Stimulated activated CD4-positive, alpha-beta T cell treated with anti-CD3 and anti-CD28 coated beads, Interleukin-2, amount 100 ng/mL, for 4 hours (primary cell): ENCODE measurements at places on chromosomes 1 and 21.

DNA sequence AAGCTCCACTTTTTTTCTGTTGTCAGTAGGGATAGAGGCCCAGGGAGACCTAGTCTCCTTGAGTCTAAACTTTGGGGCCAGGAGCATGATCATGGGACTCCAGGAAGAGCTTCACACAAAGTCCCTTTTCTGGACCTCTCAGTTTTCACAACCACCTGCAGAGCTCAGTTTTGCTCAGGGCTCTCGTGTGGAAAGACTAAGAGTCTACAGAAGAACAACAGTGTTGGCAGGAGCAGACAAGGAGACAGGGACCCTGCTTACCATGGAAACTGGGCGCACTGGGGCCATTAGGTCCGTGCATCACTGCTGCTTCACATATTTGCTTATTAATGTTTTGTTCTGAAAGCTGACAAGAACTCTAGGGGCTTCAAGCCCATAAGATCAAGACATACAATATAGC, 63.9 kb upstream of the HSD17B7 start:
- no peak for DNase-seq

DNA sequence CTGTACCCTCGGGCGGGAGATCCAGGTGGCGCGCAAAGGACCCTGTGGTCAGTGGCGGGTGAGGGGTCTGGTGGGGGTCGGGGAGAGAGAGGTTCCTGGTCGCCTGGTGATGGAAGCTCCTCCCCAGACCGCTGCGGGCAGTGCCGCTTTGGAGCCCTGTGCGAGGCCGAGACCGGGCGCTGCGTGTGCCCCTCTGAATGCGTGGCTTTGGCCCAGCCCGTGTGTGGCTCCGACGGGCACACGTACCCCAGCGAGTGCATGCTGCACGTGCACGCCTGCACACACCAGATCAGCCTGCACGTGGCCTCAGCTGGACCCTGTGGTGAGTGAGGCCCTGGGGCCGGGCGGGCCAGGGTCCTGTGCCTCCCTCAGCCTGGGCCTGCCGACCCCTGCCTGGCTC, 23.5 kb downstream of the AGRN start:
- DNase-seq: no peak

DNA sequence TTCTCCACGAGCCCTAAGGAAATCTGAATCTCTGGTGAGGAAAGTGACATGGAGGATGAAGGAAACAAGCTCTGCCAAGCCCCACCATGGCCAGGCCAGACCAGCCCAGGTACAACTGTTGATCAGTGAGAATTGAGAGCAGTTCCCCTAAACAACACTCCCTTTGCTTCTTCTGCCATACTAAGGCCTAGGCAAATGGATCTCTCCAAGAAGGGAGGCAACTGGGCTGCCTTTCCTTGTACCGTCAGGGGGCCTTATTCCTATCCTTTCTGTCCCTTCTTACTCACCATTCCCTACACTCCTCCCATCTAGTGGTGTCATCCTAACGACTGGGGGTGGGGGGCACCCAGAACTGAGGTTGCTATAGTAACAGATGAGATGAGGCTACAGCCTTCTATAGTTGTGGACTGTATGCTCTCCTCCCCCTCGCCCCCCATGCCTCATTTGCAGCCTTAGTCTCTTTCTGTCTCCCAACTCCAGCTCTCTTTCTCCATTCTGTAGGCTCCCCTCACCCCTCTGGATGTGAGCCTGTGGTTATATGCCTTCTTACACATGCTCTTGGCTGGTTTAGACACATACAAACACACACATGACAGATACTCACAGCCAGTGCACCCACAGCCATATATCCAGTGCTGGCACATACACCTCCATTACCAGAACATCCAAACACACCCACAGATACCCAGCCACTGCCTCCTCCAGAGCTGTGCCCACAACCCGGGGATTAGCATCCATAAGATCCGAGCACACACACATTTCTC, 3.6 kb downstream of the PEA15 start:
- DNase-seq: no peak

- no peak for DNase-seq
Observed at GRCh38 chr1:157519451-157519850, 32.9 kb downstream of the FCRL5 start.

DNA sequence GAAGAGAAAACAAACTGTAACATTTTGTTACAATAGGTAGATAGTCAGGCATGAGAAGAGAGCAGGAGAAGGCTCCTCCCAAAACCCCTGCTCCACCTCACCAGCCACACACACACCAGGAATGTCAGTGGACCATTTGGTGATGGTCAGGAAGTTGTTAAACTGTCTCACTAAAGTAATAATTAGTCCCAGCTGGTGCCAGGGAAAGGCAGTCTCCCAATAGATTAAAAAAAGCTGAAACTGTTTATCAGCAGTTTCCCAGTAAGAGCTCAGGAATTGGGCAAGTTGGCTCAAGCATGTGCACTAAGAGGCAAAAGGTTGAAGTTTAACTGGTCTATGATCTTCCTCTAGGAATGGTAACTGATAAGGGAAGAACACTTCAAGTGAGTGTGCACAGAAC, 249.6 kb downstream of the COL11A1 start:
- no peak for DNase-seq

GRCh38 chr21:41176846-41177245, 8.9 kb downstream of the BACE2 start:
- no peak for DNase-seq

DNA sequence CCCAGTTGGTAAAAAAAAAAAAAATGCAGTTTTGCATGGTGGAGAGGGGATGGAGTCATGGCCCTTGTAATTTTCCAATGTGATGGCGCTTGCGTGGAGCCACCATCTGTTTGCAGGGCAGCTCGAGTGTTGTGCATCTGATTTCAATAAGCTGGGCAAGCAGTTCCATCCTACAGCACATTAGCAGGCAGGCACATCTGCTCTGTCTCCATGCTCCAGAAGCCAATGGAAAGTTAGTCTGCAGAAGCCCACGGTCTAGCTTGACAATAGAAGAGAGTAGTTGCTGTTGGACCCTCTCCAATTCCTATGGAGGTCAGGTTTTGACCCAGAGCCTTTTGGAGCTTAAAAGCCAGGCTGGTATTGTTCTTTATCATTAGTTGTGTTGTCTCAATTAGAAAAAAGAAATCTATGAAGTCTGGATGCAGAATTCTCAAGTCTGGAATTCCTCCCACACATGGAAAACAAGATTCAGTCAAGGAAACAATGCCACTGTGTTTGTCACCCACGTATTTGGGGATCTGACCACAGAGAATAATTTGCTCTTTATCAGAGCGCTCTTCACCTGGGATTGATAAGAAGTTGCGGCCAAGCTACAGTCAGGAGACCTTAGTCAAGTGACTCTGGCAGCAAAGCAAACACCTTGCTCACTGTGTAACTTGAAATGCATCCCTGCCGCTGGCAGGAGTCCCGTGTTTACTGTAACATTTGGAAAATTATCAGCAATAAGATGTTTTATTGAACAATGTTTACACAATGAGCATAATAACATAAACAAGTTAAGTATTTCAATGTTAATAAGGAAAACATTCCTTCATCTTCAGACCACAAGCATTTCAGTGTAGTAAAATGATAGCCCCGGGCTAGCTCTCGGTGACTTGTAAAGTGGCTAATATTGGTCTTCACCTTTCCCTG, 20.7 kb downstream of the NGF start:
- no peak for DNase-seq

GRCh38 chr21:44729336-44730027, 18.1 kb upstream of the TSPEAR start:
- DNase-seq: no peak

DNA sequence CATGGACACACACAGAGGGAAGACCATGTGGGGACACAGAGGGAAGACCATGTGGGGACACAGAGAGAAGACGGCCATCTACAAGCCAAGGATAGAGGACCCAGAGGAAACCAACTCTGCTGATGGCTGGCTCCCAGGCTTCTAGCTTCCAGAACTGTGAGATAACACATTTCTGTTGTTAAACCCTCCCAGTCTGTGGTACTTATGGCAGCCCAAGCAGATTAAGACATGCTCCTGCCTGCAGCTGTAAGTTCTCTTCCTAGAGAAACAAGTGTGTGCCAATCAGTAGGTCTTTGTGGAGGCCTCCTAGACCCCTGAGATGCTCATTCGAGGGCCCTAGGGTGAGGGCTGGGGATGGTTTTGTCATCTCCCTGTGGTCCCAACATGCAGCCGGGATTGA, 2.7 kb downstream of the AGT start:
- no peak for DNase-seq

DNA sequence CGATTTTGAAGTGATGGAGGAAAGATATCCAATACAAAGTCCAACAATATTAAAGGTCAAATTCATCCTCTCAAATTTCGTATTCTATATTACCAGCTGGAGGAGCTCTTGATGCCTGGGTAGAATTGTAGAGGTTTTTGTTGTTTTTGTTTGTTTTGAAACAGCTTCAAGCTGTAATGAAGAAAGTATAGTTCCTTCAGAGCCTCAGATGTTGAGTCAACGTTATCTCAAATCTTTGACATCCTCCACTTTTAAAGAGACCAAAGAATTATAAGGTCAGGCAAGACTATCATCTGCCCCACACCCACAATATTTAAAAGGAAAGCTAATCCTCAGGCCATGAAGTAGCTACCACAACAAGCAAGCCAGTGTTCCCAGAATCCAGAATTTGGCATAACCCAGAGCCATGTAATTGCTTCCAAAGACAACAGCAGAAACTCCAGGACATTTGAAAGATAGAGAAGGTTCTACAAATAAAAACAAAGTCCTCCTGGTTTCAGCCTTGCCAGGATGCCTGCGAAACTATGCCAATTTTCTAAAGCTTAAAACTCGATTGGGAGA, 24.9 kb downstream of the VAV3 start:
- DNase-seq: no peak

DNA sequence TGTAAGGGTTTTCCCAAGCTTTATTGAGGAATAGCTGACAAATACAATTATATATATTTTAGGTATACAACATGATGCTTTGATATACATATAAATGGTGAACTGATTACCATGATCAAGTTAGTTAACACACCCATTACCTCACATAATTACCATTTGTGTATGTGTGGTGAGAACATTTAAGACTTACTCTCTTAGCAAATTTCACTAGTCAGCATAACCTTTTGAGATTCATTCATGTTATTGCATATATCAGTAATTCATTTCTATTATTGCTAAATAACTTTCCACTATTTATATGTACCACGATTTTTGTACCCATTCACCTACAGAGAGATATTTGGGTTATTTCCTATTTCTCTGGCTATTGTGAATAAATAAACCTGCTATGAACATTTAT, 16.2 kb upstream of the TP53BP2 start:
- no peak for DNase-seq

- DNase-seq: no peak
Observed at GRCh38 chr1:82284213-82284612, 483.5 kb downstream of the ADGRL2 start.

DNA sequence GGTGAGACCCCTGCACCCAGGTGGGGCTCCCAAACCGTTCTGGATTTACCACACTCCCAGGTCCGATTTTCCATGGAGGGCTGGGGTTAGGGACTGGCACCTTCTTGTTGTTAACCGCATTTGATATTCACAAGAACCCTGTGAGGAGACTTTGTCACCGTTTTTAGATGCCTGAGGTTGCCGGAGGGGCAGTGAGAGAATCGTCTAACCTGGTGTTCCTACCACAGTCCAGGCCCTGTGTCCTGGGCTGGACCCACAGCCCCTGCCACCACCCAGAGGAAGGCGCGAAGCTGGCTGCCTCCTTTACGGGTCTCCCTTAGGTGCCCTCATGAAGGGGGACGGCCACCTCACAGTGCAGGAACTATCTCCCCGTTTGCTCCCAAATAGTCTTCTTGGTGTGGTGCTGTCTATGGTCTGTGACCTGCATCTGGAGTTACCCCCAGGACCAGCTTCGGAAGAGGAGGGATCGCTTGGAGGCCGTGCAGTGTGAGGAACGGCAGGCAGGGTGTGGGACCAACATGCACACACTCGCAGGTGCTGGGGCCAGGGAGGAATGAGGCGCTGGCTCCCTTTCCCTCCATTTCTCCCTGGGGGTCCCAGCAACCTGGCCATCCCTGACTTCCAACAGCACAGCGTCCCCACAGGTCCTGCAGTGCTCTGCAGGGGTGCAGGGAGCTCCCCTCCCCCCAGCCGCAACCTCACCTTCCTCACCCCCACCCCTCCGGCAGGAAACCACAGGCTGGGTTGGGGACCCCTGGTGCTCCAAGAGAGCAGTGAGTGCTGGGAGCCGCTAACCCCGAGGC, 7.0 kb downstream of the SIM2 start:
- DNase-seq: no peak

GRCh38 chr1:56532350-56532683, 47.0 kb downstream of the PLPP3 start:
- no peak for DNase-seq

DNA sequence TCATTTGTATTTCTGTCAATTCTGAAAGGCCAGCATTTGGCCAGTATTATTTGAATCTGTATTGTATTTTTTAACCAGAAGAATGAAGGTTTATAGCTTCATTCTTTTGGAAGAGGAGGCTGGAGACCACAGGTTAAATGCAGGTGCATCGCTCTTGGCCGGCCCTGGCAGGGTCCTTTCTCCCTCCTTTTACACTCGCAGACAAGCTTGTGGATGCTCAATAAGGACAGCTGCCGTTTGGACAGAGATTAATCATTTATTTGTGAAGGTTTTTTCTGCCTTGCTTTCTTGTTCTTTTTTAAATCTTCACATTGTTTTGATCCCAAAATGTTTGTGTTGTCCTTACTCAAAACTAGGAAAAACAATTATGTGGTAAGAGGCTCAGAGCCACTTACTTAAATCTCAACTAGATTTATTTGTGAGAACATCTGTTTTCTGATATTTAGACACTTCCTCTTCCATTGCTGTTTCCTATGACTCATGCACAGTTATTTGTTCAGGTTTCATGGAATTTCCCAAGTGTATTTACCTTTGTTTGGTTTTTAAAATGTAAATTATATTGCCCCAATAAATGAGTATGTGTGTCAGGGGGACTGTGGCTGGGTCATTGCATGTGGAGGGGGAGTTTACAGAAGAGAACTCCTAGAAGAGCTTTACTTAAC, 46.7 kb upstream of the LAMC2 start:
- DNase-seq: no peak

DNA sequence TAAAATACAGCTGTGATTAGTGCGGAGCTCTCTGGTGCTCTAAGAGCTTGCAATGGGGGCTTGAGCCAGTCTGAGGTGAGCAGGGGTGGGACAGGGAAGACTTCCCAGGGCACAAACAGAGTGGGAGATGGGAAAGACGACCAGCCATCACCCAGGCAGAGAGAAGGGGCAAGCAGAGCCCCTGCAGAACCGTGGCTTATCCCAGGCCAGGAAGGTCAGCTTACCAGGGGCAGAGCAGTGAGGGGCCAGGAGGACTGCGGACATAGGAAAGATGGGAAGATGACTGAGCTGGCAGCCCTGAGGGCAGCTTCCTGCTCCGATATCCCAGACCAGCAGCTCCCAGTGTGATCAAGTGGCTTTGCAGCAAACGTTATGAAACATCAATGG, 55.4 kb upstream of the IFFO2 start:
- DNase-seq: no peak

DNA sequence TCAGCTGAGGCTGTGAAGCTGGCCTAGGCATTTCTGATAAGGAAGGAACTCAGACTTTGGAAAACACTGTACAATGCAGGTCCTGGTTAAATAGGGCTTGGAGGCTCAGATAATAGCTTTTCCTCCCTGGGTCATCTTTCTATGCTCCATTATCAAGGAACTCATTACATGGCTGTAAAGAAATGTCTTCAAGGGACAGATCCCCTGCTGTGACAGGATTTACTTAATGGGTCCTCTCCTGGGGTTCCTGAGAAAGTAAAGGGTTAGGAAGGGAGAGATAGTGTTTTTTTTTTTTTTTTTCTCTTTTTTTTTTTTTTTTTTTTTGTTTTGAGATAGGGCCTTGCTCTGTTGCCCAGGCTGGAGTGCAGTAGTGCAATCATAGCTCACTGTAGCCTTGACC, 14.1 kb upstream of the SVBP start:
- no peak for DNase-seq

GRCh38 chr1:212078826-212079225, 43.3 kb downstream of the DTL start:
- DNase-seq: no peak
